SK-N-SH (cell line): ENCODE measurements at places on chromosomes 13 and 19.

DNA sequence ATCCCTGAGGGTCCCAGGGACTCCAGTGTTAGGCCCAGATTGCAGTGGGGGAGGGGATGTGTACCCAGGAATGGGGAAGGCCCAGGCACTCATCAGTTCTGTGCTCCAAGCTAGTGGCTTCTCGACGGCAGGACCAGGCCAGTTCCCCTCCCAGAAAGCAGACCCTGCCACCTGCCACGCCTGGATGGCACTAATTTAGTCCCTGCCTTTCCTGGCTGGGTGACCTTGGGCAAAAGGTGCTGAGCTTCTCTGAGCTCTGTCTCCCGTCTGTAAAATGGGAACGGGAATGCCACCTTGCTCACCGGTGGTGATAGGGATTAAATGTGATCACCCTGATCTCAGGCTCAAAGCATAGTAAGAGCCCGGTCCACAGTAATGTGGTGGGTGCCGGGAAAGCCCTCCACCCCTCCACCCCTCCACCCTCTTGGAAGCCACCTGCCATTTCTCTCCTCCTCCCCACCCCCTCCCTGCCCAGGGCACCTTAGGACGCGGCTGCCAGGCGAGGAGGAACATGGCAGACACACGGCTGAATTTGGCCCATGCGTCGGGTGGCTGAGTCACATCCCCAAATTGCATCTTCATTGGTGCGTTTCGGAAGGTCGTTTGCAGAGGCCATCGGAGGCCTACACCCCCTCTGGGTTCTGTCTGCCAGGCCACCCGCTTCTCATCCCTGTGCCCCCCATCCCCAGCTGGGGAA is 2.3 kb downstream of the KCNN1 start:
- no peak for DNase-seq

GRCh38 chr13:29434217-29434945 is 161.1 kb downstream of the SLC7A1 start:
- peak; percentile 21 for DNase-seq

DNA sequence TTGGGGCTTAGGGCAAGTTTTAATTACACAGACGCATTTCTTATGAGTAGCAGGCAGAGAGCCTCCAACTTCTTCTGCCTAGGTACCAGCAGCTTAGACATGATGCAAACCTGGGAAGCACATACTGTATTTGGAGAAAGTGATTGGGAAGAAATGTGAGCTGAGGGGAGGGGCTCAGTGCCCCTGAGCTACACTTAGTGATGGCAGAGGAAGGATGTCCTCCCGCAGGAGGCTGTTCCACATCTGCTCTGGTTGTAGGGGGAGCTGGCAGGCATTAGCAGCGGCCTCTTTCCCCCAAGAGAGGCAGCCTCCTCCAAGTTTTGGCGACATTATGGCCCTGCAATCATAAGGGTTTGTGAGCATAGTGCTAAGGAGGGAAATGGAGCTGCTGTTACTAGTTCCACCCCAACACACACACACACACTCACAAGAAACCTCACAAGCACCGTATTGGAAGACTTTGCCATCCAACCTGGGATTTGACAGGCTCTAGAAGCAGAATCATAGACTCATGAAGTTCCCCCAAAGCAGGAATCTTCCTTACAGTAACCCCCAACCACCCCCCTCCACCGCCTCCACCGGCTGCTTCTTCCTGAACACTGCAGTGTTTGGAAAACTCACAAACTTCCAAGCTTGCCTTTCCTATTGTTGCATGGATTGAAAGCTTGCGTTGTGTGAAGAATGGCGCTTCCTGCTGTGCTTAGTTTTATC is 3.3 kb downstream of the ALOX5AP start:
- no peak for DNase-seq

GRCh38 chr19:14006766-14007562 is 844 bp upstream of the RFX1 start:
- peak; percentile 93 for DNase-seq

DNA sequence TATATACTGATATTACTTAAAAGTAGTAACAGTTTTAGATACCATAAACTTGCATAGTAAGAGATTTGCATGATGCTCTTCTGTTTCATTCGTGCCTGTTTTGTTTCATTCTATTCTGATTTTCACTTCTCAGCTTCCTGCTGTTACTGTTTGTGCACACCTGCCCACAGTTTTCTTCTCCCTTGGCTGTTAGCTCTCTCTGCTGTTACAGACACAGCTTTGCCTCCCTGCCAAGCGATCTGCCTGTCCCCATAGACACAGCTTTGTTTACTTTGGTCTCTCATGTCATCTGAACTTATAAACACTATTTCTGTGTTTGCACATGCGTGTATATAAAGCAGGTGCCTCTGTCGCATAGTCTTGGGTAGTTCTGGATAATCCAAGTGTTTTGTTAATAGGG is 21.4 kb upstream of the UPF3A start:
- DNase-seq = no peak

DNA sequence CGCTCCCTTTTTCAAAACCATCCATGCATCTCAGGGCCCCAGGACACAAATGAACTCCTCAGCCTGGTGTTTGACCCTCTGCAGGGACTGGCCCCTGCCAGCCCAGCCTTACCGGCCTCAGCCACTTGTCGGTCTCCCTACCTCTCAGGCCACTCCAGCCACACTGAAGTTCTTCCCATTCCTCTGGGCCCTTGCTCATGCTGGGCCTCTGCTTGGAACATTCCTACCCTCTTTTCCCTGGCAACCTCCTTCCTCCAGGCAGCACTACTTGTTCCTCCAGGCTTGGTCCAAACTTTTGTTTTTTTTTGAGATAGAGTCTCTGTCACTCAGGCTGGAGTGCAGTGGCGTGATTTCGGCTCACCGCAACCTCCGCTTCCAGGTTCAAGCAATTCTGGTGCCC is 7.6 kb upstream of the EGLN2 start:
- no peak for DNase-seq

GRCh38 chr19:40205760-40206159 is 12.4 kb downstream of the TTC9B start:
- no peak for DNase-seq
